ENCODE measurements at places on chromosomes 4 and X. TPM values are rescaled to one million over a fixed set of nuclear protein-coding genes. Genes with fewer than 3 reads are reported as not detected.

DNA sequence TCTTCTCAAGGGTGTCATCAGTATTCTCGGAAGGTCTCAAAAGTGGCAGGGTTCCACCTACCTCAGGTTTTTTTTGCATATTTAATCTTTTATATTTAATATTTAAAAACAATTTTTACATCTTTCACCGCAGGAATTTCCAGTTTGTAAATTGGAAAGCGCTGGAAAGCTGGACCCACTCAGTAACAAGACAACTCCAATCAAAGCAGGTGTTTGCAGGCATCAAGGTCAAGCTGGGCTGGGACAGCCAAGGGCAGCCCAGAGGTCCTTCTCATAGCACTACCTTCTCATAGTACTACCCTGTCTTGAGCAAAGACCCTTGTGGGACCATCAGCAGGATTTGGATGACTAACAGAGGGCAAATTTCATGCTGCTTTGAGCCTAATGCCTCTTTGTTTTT lies 160.1 kb downstream of the TET2 start:
- no peak for DNase-seq

Gene EGFL6
- not detected for total RNA-seq

DNA sequence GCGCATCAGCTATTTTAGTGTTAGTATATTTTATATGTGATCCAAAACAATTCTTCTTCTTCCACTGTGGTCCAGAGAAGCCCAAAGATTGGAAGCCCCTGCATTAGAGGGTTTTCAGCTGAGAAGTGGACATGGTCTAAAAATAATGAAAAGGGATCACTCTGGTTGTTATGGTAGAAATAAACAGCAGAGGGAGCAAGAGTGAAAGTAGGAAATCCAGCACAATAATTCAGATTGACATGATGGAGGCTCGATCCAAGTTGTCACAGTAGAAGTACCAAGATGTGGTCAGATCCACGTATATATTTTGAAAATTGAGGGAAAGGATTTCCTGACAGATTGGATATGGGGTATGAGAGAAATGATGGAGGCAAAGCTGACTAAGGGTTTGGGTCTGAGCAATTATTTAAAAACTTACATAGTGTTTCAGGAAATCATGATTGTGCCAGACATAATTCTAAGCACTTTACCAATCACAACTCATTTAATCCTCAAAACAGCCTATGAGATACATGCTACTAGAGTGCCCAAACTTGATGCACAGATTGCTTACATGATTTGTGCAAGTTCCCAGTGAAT lies 17.0 kb upstream of the TMEM144 start:
- DNase-seq: no peak

DNA sequence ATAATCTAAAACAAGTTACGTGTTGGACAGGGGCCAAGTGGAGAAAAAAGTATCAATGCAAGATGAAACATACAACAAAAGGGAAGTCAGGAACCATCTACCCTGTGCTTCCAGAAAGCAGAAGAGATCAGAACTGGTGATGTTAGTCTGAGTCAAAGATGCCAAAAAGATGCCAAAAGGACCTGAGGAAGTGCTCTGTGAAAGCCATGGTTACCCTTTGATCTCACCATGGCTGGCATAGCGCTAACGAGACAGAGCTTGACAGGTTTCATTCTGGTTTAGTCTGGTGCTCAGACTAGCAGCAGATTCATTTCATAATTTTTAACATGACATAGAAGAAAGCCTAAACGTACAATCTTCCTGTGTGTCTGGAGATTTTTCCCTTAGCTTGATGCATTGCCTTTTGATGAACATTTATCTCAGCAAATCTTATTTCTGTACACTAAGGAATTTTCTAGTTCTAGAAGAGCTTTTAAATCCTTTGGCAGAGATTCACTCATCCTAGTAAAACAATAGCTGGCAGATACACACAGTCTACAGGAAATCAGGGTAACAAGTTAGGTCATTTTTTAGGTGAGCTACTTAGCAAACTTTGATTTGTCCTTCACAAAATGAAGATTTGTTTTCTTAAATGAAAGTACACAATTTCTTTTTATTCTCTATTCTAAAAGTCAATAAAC lies 87.7 kb downstream of the COL25A1 start:
- no peak for DNase-seq

Data from CD4-positive, alpha-beta memory T cell (primary cell).